ENCODE measurements at places on chromosomes 3 and 15. TPM values are rescaled to one million over a fixed set of nuclear protein-coding genes. Genes with fewer than 3 reads are reported as not detected.

The TPRA1 gene
- 30.1 TPM for total RNA-seq

The GTF2A2 gene
- 31.5 TPM for total RNA-seq

The FGF12 gene
- total RNA-seq, result not detected

The RBM6 gene
- 66.6 TPM for total RNA-seq

All from articular chondrocyte of knee joint (primary cell).